Naive thymus-derived CD4-positive, alpha-beta T cell (primary cell): ENCODE measurements at places on chromosomes 5 and 9.
A peak's percentile ranks its signal among the peaks of the same experiment; 100 is the strongest.

GRCh38 chr9:93871286-93871685 lies 83.9 kb downstream of the BARX1 start:
- DNase-seq: no peak

- no peak for DNase-seq
Measured at GRCh38 chr9:5909976-5910375, 19.3 kb downstream of the MLANA start.

DNA sequence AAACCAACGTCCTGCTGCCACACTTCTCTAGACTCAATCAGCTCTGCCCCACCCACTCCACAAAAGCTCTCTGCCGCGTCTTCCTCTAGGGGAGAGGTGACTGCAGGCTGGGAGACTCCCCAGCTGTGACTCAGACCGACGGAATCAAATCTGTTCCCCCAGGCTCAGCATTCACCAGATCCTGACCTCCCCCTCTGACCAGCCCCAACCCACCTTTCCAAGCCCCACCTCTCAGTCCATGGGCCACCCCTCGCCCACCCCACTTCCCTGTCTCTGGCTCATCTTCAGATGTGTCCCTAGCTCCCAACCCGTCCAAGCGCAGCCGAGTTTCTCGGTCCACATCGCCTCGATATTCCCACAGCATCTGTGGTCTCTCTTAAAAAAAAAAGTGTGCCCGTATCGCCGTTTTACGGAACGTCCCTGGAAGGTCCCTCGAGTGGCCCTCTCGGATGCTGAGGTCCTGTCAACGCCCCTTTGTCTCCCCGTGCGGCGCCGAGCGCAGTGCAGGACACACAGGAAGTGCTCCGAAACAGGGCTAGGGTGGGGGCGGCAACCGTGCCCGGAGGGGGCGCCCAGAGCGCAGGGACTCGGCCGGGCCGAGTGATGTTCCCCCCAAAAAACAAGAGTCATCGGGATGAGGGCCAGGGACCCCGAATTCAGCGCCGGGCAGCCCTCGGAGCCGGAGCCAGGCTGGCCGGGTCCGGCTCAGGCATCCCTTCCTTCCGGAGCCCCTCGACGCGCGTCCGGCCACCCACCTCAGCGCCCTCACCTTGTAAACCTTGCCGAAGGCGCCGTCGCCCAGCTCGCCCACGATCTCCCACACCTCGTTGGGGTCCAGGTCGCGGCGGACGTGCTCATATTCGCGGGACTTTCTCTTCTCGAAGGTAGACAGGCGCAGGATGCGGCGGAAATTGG lies 649 bp downstream of the STK10 start:
- peak; percentile 58 for DNase-seq

- DNase-seq: no peak
Measured at GRCh38 chr5:127844581-127845021, 141.4 kb downstream of the CCDC192 start.

DNA sequence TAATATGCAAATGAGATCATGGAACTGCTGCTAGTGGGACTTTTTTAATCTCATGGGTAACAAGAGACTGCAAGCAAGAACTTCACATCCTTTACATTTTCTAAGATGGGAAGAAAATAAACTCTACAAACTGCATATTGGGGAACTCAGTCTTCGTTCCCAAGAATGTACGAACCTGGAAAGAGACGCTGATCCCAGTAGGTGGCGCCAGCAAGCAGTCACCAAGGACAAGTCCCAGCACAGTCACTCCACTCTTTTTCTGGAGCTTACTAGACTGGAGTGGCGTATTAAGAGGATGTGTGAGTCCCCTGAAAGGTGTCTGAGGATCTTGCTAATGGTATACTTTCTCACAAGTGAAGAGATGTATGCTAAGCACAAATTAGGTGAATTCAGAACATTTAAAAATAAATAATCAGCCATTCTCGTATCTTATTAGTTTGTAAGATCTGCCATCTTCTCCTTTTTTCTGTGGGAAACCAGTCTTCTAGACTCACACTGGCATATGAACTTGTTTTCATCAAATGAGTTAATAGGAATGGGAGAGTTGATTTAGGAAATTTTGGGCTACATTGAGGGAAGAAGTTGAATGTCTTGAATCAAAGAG lies 16.0 kb upstream of the PUM3 start:
- DNase-seq: no peak

GRCh38 chr9:126490871-126491567 lies 122.7 kb upstream of the LMX1B start:
- DNase-seq: no peak
